ENCODE measurements at places on chromosomes 2 and 18.

DNA sequence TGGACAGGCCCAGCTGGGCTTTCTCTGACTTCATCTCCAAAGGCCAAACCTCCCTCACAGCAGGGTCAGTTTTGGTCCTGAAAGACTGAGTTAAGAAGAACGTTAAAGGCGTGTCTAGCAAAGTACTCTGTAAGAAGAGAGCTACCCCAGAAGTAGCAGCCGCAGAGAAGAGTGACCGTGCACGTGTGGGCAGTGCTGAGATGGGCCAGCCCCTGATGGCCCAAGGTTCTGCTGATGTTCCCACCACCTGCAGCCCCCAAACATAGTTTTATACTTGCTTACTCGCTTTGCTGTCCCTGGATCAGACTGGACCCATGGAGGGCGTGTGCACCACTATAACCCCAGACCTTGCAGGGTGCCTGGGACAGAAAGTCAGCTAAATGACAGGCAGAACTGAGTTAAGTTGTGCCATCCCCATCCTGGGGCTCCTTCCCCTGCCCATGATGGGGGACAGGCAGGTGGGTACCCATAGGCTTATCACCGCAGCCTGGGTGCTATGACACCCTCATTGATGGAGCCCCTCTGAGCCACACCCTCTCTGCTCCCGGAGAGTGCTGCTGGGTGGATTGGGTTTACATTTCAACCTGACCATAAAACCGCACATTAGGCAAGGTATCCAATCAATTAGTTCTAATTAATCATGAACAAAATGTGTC lies 367.3 kb upstream of the HS6ST1 start:
- DNase-seq: no peak

DNA sequence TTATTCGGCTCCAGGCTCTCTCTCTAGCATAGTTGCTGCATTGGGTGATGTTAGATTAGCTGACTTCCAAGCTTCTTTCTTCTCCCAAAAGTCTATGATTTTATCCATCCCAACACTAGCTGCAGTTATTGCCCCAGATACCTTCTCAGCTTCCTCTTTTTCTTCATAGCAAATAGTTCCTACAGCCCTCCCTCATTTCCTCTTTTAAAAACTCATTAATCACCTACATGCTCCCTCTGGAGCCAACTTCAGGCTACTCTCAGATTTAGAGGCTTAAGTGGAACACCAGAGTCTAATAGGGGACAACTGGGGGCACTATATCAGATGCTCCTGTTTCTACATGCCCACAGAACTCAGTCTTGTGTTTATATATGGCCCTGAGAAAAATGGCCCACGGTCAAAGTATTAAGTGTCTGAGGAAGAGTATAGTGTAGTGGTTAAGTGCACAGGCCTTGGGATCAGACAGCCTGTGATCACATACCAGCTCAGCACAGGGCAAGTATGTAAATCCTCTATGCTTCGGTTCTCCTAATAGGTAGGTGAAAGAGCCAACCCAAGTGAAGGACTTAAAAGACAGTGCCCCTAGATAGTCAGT lies 241.9 kb upstream of the SLC14A2 start:
- no peak for DNase-seq

DNA sequence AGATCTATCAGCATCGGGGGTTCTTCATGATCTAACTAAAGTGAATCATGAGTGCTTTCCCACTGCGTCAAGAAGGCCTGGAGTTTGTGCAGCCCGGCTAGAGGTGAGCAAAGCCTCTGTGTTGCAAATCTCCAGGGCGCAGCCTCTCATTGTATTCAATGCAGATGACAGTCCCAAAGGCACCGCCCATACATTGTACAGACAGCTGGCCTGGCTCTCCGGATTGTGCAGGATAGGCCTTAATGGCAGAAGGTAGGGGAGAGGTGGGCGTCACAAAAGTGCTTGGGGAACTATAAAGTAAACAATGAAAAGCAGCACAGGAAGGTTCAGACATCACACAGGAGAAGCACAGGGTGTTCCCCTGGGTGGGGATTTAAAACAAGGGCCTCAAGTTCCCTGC lies 907 bp upstream of the GYPC start:
- no peak for DNase-seq

DNA sequence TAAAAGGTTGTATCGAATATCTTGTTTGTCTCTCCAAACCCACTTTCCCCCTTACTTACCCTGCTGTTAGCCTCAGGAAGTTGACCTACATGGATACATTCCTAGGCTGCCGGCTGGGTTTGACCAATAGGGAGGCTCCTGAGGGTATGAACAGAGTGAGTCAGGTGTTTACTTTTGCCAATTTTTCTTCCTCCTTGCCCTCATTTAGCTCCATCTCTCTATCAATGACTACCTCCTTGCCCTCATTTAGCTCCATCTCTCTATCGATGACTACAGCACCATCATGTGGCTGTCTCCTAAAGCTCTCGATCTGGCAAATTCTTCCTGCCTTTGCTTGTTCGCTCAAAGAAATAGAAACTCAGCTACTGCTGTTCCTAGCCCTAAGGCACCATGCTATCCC lies 571.9 kb upstream of the CRIM1 start:
- DNase-seq: no peak

DNA sequence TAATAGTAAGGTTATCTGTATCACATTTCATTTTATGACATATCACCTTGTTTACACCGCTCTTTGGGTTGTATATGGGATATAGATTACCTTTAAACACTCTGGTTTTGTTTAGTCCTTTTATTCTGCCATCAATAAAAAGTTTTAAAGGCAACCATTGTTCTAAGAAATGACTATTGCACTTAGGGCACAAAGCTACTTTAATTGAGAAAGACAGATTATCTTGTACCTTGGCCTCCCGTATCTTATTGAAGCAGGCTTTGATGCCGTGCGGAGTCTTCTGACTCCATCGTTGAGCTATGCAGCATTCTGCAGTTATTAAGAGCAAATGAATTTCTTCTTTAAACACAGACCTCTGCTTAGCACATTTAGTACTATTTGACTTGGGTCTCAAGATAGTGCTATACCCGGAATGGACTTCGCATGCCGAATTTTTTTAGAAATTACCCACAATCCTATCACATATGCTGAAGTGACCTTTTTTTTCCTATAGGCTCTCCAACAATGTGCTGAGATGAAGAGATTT lies 16.7 kb downstream of the PKDCC start:
- DNase-seq: no peak

DNA sequence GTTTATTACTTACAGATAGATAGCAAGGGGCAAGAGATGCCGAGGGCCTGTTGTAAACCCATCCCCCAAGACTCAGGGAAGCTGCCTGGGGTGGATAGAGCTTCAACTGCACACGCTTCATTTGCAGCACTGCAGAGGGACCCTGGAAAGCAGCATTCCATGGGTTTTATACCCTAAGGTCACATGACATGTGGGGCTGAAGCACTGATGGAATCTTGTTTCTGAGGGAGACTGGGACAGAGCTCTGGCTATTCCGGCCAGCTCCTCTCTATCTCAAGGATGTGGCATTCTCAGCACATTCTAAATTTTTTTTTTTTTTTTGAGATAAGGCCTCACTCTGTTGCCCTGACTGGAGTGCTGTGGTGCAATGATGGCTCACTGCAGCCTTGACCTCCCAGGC lies 300.1 kb downstream of the MYCN start:
- DNase-seq: no peak

- DNase-seq: no peak
Measured at GRCh38 chr2:83196225-83196624, 1262.9 kb downstream of the SUCLG1 start.

- no peak for DNase-seq
Measured at GRCh38 chr2:206127656-206128055, 31.6 kb downstream of the NDUFS1 start.

DNA sequence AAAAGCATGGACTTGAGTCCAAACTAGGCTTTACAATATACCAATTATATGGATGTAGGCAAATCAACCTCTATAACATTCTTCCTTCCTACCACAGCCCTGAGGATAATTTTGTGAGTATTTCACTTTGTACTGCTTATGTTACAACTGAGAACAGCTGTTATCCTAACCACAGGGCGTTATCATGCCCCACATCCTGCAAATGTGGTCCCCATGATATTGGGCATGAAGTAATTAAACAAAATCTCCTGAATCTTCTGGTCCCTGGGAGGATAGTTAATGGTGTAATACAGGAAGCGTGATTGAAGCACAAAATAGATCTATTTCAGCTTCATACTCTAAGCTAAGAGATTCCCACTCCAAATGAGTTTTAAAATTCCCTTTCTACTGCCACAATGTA lies 223.6 kb downstream of the CDH20 start:
- DNase-seq: no peak

GRCh38 chr2:18401471-18401870 lies 159.0 kb downstream of the RDH14 start:
- DNase-seq: no peak

GRCh38 chr2:181596556-181596955 lies 60.3 kb downstream of the CERKL start:
- no peak for DNase-seq

DNA sequence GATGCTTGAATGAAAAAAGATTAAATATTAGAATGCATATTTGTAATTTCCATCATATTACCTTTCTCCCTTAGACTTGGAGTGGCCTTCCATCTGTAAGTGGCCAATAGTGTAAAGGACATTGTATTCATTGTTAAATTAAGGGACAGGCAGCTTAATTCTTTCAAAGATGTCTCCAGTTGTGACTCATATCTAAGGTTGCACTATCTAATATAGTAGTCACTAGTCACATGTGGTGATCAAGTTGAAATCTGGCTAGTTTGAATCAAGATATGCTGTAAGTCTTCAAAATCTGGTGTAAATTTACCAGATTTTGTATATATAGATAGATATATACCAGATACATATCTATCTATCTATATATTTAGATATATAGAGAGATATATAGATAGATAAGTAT lies 52.4 kb upstream of the AGPS start:
- DNase-seq: no peak

DNA sequence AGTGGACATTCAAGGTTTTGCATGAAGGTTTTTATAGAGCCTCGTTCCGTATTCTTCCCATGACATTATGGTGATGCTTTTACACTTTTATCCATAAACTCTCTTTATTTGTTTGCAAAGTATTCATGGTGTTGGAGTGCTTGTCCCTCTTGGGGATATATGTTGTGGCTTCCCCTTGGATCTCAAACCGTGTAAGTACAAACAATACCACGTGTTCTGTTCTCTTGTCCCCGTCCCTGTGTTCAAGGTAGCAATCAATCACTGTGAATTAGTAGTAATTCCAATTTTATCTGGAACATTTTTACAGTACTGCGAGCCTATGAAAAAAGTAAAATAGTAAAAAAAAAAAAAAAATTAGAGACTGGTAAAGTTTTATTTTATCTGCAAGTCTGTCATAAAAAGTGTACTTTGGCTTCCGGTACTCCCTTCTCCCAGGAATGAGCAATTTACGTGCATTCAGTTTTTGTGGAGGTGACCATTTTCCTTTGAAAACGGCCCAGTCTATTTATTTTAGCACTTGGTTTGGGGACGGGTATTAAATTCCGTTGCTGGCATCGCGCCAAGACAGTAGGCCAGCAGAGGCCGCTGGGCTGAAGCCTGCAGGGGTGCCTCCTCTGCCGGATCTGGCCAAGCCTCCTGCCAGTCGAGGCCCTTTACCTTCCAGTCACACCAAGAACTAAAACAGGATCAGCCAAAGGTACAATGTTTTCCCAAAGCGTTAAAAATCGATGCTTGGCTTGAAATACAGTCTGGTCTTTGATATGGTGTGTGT lies 175.7 kb downstream of the SOCS6 start:
- DNase-seq: peak; percentile 34

GRCh38 chr2:98378196-98378595 lies 31.9 kb downstream of the CNGA3 start:
- no peak for DNase-seq

GRCh38 chr2:132977812-132978529 lies 308.0 kb upstream of the LYPD1 start:
- DNase-seq: no peak

DNA sequence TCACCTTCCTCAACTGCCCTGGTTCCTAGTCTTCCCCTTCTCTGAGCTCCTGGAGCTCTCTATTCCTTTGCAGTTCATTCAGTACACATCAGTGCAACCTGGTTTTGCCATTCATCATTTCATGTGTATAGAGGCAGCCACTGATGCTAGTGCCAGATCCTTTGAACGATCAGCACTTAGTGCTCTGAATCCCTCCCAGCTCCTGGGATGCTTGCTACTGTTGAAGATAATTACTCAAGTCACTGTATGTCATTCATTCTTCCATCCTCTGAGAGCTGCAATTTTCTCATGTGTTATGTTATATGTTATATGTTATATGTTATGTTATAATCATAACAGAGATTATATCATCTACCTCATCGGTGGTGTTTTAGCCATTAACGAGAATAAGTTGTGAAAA lies 98.5 kb upstream of the UXS1 start:
- DNase-seq: no peak

DNA sequence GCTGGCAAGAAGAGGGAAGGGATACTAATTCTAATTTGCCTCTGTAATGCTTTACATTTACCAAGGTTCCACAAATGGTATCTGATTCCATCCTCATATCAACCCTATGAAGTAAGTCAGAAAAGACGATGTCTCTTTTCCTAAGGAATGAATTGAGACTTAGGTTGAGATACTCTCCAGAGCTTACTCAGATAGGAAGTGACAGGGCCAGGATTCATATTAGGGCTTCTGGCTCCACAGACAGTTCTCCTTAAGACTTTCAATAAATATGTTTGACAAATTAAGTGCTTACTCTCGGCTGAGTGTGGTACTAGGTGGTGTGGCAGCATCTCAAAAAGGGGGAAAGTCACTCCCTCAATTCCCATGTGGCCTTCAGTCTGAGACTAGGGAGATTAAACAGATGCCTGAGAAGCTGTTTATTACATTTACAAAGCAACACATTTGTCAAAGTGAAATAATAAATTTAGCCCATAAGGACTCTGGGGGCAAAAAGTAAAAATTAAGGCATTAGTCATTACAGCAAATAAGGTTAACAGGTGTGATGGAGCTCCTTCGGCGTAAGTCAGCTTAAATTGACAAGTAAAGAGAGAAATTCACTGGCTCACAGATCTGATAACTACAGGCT lies 14.2 kb downstream of the CDK15 start:
- no peak for DNase-seq

DNA sequence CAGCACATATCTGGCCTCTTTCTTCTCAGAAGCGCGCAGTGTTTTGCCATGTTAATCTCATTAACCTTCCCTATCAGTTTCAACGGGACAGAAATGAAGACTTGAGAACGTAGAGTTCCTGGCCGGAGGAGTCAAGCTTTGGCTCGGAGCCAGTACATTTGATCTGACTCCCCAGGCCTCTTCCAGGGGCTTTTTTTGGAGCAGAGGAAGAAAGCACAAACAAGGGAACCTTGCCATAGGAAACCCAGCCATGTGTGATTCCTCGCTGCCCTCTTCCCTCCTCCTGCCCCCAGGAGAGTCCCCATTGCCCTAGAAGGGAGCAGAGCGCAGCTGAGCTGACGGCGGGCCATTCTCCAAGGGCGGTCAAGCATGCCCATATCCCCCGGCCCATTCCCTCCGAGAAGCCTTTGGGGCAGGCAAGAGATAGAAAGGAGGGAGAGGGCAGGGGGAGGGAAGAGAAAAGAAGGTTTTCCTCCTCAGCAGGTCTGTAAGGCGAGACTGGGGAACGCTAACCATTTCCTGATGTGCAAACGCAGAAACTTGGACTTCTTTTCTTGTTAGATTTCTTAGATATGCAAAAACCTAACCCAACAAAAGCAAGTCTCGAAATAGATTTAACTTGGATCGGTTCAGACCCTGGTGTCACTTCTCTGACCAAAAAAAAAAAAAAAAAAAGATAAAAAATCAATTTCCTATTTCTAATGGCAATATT lies 63.7 kb upstream of the POU3F3 start:
- no peak for DNase-seq

- DNase-seq: no peak
Measured at GRCh38 chr2:190714958-190715357, 66.1 kb downstream of the NAB1 start.

- no peak for DNase-seq
Measured at GRCh38 chr2:199798831-199799580, 52.0 kb downstream of the FTCDNL1 start.

- no peak for DNase-seq
Measured at GRCh38 chr2:129667577-129667976, 311.9 kb upstream of the RAB6C start.
